SJSA1 (cell line): ENCODE measurements at places on chromosomes 11 and 22. TPM values are rescaled to one million over a fixed set of nuclear protein-coding genes. Genes with fewer than 3 reads are reported as not detected.
A peak's percentile ranks its signal among the peaks of the same experiment; 100 is the strongest.

DNA sequence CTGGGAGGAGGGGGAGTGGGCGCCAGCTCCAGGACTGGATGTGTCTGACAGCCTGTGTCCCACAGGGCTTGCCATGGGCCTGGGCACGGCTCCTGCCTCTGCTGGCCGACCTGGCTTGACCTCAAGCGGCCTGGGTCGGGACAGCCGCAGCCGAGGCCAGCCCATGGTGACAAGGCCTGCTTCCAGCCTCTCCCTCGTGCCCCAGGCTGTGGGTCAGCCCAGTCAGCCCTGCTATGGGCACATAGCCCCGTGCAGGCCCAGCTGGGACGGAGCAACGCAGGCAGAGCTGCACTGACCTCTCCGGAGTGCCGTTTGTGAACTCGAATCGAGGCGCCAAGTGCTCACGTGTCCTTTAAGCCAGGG is 17.9 kb downstream of the OSBPL5 start:
- peak overlapping the region; percentile 37 for H3K27ac ChIP-seq
- peaks cover 26% of the 10 kb centered on the region for H3K4me1 ChIP-seq
- H3K4me3 ChIP-seq: no peak overlapping the region
- DNase-seq: no peak

The OR10V1 gene
- total RNA-seq: not detected in 2 replicates

DNA sequence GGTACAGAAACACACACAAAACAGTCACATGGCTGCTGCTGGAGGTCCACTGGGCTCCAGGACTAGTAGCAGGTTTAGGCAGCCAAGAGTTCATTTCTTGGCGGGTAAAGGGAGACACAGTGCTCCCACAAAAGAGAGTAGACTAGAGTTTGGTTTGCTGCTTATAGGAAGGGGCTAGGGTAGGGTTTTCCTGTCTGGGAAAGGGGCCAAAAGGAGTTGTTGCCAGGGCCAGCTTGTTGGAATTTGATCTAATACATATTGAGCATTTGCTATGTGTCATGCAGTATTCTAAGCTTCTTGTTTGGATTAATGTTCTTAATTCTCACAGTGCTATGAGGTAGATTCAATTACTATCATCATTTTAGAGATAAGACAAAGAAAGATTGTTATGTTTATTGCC is 195.1 kb upstream of the PLET1 start:
- H3K4me1 ChIP-seq: no peaks in the 10 kb centered on the region
- H3K4me3 ChIP-seq: no peak overlapping the region
- H3K36me3 ChIP-seq: no peaks in the 10 kb centered on the region
- no peaks in the 10 kb centered on the region for H3K27me3 ChIP-seq
- H3K27ac ChIP-seq: no peak overlapping the region

GRCh38 chr11:22626573-22627239 is 1.1 kb upstream of the FANCF start:
- peaks cover 12% of the 10 kb centered on the region for H3K4me1 ChIP-seq
- no peaks in the 10 kb centered on the region; the same call in 1 of the 2 replicates for H3K36me3 ChIP-seq
- DNase-seq: no peak
- H3K4me3 ChIP-seq: no peak overlapping the region; the same call in 1 of the 2 replicates

DNA sequence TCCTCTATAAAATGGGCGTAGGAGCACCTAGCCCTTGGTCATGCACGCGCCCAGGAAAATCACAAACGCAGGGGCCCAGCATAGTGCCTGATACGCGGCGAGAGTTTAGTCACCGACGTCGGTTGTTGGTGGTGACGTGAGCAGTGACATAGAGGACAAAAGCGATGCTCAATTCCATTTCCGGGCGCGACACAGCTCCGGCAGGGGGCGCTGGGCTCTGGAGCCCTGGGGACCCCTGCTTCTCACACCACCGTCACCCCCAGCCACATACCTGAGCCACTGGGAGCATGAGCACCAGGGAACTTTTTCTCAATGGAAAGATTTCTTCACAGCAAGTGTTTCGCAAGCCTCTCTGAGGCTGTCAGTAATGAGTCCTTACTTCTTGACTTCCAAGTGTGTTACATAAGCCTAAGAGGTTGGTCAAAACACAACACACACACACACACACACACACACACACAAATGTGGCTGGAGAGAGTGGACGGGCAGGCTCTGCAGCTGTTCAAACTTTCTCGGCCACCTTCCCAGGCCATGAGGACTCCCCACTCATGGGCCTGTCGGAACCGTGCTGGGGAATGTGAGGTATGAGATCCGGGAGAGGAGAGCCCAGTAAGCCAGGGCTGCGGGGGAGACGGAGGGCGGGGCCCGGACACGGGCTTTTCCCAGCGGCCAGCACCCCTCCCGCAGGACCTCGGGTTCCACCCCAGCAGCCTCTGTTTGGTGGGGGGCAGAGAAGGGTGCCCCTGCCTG is 36.9 kb upstream of the LINC01488 start:
- H3K36me3 ChIP-seq: no peaks in the 10 kb centered on the region
- H3K4me1 ChIP-seq: peaks cover 56% of the 10 kb centered on the region
- no peaks in the 10 kb centered on the region for H3K27me3 ChIP-seq

The HPX gene
- total RNA-seq: 0.32 TPM in 1 of 2 replicates, not detected in the other

The TXN2 gene
- 18.8 and 27.4 TPM in 2 replicates for total RNA-seq

DNA sequence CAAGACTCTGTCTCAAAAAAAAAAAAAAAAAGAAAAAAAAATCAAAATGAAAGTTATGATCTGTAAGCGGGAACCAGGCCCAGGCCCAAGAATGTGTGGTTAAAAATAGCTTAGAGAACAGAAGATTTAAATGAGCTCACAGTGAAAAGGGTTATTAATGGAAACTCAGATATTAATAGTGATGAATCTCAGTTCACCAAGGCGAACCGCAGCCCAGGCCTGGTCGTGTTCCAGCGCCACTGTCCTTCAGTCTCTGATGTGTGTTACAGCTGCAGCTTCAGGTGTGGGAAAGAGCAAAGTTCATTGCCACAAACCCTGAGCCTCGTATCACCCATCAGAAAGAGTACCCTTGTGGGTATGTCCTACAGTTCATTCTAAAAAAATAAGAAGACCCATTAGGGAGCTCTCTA is 107.1 kb downstream of the GAB2 start:
- H3K27me3 ChIP-seq: no peaks in the 10 kb centered on the region
- H3K27ac ChIP-seq: no peak overlapping the region
- H3K4me3 ChIP-seq: no peak overlapping the region
- DNase-seq: no peak
- no peaks in the 10 kb centered on the region for H3K4me1 ChIP-seq
